ENCODE measurements at places on chromosomes 5 and 9.

- no peak for DNase-seq
Observed at GRCh38 chr9:7405924-7406604, 393.5 kb downstream of the DMAC1 start.

DNA sequence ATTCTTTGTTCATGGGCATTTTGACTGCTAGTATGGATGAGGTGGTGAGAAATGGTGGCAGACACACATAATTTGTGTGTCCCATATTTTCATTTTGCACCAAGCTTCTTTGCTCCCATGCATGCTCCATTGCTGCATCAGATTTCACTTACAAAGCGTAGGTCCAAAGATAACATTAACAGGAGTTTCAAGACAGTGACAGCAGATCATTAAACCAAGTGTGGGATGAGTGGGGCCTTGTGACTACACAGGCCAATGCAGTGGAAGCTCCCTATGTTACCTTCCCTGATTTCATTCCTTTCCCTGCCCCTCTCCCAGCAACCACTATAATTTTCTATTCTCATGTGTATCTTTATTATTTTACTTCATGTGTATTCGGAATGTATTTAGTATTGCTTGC lies 142.0 kb downstream of the AOPEP start:
- peak; percentile 30 for DNase-seq

GRCh38 chr5:66324357-66324756 lies 180.3 kb downstream of the SREK1 start:
- DNase-seq: no peak

GRCh38 chr5:78235289-78235688 lies 59.2 kb downstream of the AP3B1 start:
- no peak for DNase-seq

GRCh38 chr9:37201581-37201980 lies 81.2 kb downstream of the ZCCHC7 start:
- no peak for DNase-seq

DNA sequence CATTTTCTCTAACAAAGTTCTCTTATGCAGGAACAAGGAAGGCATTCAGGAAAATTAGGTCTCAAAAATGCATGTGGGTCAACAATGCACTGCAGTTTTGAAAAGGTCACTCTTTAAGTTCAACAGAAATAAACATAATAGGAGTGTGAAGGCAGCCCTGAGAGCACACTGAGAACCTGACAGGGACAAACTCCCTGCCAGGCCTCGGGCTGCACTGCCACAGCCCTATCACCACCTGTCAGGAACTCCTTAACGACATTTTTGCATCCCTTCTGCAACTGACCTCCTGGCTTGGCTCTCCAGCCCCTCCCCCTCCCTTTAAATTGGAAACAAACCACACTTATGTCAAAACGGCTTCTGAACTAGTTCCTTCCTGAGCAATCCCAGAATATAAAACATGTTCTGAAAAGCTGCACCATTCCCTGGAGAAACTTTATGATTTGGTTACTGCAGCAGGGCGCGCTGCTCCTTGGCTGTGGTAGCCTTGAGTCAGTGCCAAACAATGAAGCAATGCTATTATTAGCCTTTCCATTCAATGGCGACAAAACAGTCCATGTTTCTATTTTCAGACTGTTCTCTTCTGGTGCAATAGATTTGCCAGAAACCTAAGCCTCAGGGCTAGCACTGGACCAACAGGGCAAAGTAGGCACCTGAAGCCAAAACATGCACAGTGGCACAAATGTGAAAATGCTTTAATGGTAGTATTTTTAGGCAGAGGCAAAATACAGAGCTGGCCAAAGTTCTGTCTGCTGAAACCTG lies 160.1 kb upstream of the ZNF608 start:
- peak; percentile 32 for DNase-seq

DNA sequence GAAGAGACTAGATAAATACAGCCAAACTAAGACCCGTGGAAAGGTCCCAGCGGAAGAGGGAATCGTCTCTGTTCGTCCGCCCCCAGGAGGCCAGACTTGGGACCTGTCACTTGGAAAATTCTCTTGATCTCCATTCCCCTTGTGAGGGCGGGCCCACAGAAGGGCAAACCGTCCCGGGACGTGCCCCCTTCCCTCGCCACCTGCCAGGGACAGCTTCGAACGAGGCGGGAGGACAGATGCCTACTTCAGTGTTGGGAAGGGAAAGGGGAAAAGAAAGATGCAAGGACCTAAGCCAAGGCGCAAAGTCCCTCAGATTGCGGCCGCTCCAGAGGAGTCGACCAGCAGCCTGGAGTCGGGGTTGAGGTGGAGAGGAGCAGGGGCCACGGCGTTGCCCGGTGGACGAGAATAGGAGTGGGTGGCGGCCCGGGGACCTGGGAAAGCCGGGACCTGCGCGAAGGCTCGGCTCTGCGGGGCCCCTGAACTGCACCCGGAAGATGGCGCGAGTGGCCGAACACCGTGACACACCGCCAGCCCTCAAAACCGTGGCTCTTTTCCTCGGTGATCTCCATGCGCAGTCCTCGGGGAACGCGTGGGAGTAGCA lies 4.4 kb upstream of the EBF1 start:
- peak; percentile 20 for DNase-seq

DNA sequence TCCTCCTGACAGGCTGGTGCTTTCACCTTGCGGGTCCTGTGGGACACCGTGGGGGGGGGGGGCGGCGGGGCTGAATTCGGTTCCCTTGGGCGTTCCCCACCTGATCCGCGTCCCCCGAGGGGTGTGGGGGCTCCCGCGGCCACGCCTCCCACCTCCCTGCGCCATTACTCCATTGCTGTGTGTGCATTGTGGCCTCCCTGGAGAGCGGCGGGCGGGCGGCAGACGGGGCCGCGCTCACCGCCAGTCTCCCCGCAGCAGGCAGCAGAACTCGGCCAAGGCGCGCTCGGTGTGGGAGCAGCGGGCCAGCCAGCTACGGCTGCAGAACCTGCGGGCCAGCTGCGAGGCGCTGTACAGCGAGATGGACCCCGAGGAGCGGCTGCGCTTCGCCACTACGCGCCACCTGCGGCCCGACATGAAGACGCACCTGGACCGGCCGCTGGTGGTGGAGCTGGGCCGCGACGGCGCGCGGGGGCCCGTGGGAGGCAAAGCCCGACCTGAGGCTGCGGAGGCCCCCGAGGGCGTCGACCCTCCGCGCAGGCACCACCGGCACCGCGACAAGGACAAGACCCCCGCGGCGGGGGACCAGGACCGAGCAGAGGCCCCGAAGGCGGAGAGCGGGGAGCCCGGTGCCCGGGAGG lies 145.3 kb downstream of the CACNA1B start:
- DNase-seq: no peak

DNA sequence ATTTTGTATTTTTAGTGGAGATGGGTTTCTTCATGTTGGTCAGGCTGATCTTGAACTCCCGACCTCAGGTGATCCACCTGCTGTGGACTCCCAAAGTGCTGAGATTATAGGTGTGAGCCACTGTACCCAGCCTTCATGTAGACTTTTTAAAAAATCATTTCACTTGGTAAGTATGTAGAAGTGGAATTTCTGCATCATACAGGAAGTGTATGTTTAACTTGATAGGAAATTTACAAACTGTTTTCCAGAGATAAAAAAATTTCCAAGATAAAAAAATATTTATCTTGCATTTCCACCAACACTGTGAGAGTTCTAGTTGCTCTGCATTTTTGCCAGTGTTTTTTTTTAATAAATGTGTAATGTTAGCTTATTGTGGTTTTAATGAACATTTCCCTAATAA lies 155.8 kb downstream of the ZNF608 start:
- no peak for DNase-seq

DNA sequence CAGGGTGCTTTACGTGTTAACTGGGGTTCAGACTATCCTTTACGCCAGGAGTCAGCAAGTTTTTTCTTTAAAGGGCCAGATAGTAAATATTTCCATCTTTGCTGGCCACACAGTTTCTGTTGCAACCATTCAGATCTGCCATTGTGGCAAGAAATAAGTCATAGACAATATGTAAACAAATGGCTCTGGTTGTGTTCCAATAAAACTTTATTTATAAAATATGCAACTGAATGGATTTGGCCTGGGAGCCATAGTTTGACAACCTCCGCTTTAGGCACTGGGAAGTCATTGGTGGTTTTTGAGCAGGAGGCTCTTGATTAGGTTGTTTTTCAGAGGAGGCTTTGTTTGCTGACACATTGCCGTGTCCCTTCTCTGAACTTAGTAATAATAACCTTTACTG lies 90.7 kb downstream of the INSYN2B start:
- DNase-seq: no peak

DNA sequence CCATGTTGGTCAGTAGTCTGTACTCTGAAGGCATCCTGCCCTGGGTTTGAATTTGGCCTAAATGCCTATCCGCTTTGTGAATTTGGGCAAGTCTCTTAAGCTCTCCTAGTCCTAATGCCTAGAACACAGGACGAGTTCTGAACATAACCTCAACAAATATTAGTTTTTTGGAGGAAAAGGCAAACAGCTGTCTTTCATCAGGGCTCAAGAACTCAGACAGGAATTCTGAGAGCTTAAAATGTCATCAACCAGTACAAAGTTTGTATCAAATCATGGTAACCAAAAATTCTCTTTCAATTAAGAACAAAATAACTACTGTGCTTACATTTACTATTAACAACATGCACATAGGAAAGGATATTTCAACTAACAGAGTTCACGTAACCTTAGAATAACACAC lies 182.5 kb upstream of the PPP1R2B start:
- DNase-seq: no peak

DNA sequence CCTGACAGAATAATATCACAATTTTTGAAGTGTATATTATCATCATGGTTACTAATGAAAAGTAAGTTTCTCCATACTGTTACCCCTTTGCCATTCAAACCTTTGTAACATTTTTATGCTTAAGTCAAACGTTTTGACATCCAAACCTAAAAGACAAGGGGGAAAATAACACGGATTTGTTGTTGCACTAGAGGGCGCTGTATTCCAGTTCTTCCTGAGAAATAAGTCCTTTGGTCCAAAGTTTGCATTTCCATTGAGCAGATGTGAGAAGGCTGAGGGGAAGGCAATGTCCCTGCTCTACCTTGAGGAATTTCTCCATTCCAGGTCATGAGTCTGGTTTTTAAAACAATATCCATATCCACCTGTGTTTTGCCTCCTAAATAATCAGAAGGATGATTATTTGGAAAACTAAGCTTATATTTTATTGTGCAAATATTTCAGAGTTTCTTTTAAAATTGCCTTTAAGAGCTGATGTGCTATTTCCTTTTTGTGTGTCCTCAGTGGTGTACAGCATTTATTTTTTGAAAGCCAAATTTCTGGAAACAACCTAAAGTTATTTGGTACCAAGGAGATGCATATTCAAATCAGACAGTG lies 9.7 kb downstream of the LECT2 start:
- peak; percentile 81 for DNase-seq

GRCh38 chr9:4048441-4048840 lies 251.4 kb downstream of the GLIS3 start:
- DNase-seq: peak; percentile 11

GRCh38 chr5:98524773-98525172 lies 248.7 kb upstream of the RGMB start:
- DNase-seq: no peak

- peak; percentile 51 for DNase-seq
Observed at GRCh38 chr9:121598167-121598964, 53.1 kb upstream of the DAB2IP start.

GRCh38 chr5:38765399-38765861 lies 80.4 kb upstream of the OSMR start:
- peak; percentile 61 for DNase-seq

DNA sequence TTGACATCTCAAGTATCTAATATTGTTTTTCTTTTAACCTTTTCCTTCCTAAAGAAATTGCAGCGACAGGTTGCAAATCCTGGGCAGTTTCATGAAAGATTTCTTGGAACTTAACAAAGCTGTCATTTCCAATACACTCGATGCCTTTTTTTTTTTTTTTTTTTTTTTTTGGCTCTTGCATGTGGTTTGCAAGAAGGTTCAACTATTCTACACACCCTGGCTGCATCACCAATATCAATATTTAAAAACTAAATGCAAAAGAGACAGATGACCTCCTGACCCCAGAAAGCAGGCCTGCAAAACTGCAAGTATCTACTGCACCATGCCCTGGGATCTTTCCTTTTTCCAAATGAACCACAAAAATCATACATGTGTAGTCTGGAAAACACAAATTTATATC lies 4.4 kb upstream of the NFIB start:
- DNase-seq: no peak

GRCh38 chr9:78788101-78788500 lies 491.2 kb downstream of the PSAT1 start:
- DNase-seq: no peak

DNA sequence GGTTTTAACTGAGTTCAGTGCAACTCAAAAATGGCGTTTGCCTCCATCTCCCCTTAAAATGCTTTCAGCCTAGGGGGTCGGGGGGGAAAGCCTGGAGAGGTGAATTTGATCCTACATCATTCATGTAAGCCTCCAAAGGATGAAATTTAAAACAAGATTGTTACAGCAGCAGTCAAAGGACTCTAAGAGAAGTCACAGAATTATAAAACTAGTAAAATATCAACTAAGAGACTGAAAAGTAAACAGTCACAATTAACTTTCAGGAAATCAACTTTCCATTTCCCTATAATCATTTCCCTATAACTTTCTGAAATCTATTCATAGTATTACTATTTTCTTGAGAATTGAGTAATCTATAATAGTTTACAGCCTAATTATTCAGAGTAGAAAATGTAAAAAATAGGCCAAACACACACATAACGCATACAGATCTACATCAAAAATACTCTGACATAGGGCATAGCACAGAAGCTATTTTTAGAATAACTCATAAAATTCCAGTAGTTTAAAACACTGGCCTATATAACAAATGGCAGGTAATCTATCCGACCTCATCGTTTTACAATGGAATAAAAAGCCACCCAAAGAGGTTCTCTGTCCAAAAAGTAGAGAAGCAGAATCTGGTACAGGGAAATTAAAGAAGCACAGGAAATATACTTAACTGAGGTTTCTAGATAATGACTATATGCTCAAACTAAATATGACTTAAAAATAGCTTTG lies 37.6 kb downstream of the FBXL17 start:
- no peak for DNase-seq
